NAMALWA (cell line): ENCODE measurements at places on chromosomes 6 and 20.

DNA sequence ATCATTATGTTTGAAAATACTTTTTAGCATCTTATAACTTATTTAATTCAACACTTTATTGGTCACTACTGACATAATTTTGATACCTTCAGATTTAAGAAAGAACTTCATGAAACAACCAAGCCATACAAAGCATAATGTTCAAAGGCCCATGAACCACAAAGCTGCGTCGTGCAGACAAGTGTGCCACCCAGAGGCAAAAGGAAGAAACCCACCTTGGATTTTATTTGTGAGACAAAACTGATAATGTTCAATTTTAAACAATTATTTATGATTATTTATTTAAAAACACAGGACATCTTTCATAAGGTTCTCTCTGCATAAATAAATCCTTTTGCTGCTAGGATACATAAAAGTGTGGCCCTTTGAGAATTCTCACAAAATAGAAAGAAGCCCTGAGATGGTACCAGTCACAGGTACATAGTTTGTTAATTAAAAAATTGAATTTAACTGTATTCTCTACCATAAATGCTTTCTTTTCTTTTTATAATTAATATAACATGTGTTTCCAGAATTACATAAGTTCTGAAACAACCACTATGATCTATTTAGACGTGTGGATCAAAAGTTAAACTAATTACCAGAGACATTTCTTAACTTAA is 143.7 kb downstream of the RALGAPA2 start:
- peak; percentile 61 for DNase-seq

DNA sequence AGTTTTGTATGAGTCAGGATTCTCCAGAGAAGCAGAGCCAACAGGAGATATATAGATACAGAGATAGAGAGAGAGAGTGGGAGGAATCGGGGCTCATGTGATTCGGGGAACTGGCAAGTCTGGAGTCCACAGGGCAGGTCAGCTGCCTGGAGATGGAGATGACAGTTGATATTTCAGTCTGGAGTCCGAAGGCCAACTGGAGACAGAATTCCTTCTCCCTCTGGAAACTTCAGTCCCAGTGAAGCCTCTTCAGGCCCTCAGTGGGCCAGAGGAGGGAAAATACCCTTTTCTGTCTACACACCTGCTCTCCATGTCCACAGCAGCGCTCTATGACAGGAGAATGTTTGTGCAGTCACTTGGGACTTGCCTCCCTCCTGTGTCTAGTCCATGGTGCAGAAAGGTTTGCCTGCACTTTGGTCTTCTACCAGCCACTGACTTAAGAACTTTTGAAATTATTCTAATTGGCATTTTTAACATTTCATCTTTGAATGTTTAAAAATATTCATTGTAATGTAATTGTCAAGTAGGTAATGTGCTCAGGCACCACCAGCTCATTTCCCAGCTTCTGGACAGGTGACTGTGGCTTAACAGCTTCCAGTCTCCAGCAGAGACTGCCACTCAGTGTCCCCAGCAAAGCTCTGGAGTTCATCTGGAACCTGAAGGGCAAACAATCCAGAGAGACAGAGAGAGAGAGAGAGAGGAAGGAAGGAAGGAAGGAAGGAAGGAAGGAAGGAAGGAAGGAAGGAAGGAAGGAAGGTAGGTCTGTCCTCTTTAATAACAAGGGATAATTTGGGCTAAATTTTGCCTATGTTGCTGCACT is 43.8 kb upstream of the AFDN start:
- DNase-seq, result no peak

DNA sequence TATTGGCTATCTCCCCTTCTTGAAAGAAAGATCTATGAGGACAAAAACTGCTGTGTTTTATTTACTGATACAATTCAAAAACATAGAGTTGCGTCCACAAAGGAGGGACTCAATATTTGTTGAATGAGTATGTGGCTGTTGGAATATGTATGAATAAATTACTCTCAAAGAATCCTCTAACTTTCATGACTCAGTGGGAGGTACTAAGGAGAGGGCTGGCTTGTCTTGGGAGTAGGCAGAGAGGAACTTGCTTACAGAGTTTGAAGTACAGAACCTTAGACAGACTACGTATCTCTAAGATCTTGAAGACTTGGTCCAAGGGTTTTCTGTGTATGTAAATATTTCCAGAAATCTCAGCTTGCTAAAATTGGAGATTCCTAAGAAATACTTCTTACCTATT is 504.0 kb upstream of the PTCHD4 start:
- DNase-seq, result no peak

DNA sequence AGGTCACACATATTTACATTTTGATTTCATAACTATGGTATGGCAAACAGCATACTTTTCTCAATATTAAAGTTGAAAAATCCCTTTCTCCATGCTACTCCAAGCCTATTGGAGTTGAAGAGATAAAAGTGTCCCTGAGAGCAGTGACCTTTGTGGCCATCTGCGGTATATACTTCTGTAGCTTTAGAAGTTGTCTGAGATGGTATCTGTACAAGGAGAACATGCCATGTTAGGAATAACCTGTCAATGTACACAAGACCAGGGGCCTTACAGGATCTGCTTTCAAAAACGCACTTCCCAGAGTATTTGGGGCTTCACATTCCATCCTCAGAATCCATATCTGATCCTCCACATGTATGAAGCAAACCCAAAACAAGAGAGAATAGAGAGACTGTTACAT is 226.7 kb downstream of the MEI4 start:
- DNase-seq, result no peak
